ENCODE measurements at places on chromosomes 12 and 14.

DNA sequence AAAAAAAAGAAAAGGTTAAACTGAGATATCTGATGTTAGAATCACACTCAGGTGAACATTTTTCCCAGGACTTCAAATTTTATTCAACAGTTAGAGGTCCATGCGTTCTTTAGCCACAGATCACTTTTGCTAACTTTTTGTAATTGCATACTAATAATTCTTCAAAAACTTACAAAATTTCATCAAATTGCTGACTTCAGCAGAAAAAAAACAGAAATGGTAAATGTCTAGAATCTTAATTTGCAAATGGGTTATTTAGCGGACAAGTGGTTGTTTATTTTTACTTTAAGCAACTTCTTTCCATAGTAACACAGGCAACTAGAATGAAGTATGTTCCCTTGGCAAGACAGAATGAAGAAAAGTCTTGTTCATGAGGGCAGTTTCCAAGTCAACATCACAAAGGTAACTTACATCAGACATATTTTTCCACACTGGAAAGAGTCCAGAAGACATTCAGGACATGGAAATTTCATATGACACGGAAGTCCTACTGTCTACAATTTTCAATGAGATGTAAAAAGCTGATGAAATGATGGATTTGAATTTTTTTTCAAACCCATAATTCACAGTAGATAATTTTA, 62.5 kb upstream of the SOX5 start:
- DNase-seq: no peak

GRCh38 chr12:131353826-131354225, 357.1 kb upstream of the SFSWAP start:
- DNase-seq: no peak

- DNase-seq: no peak
Observed at GRCh38 chr12:88820012-88820411, 239.7 kb upstream of the KITLG start.

DNA sequence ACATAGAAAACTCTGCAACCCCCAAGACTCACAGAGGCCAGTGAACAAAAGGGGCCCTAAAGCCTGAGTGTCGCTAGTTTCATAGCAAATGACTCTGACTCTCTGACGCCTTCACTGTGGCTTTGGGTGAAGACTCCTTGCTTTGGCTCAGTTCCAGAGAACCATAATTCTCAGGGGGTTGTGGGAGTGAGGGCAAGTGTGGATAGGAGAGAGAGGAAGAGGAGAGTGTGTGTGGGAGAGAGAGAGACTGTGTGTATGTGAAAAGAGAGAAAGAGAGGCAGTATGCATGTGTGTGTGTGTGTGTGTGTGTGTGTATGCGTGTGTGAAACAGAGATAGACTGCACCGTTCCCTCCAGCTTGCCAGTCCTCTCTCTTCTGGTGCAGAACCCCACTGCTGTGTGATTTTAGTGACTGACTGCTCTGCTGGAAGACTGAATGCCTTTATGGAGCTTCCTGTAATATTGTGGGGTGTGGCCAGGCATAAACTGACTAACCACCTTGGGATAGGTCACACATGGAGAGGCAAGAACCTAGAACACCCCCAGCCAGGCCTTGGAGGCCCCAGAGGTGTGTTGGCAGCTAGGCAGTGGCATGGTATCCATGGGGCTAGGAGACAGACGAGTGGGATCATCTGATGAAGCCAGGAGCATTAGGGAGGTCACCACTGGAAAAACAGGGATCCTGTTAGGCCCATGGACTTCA, 45.9 kb upstream of the STXBP6 start:
- no peak for DNase-seq

DNA sequence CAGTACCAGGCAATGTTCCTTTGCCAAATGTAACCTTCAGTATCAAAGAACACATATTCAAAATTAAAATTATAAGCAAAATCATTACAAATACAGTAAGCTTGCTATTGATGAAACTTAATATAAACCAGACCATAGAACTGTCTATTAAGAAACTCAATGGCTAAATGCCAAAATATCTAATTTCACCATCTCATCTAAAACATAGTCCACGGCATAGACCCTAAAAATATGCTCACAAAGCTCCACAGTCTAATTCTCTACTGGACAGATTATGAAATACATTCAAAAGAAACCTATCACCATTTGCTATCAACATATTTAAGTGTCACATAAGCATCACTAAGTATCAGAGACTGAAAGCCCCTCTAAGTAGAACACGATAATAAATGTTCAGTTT, 25.2 kb downstream of the DUSP16 start:
- no peak for DNase-seq

DNA sequence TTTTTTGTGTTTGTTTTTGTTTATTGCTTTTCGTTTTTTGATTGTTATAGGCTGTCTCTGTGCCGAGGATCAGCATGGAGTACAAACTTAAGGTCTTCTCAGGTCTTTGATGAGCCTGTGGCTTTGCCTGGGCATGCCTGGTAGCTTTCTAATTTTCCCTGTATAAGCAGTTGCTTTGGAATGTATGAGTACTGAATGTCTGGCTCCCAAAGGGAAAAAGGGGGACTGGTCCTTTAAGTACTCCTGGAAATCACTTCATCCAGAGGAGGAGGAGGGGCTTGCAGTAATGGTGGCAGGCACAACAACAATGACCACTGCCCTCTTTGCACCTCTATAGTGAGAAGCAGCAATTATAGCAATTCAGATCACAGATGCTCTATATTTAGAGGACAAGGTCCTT, 67.6 kb upstream of the TTC7B start:
- no peak for DNase-seq

- no peak for DNase-seq
Observed at GRCh38 chr14:90900476-90901083, 84.3 kb upstream of the TTC7B start.

DNA sequence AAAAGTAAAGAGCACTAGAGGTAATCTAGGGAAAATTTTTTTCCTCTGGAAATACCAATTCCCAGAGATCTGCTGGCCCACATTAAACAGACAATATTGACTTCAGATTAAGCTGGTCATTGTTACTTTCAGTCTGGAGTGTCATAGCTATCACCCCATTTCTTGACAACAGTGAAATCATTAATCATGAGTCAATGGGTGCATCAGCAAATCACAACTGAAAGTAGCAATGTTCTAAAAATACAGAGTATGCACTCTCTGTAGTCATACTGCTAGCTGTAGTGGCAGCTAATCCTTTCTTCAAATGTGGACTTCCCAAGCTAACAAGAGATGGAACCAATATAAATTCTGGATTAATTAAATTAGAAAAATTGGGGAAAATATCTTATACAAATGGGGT, 129.9 kb downstream of the CPNE8 start:
- peak; percentile 29 for DNase-seq

GRCh38 chr12:14901228-14901562, 15.5 kb upstream of the MGP start:
- no peak for DNase-seq

GRCh38 chr14:91417983-91418386, 365 bp upstream of the CCDC88C start:
- peak; percentile 67 for DNase-seq

- no peak for DNase-seq
Observed at GRCh38 chr14:73358187-73358586, 100.2 kb downstream of the NUMB start.

DNA sequence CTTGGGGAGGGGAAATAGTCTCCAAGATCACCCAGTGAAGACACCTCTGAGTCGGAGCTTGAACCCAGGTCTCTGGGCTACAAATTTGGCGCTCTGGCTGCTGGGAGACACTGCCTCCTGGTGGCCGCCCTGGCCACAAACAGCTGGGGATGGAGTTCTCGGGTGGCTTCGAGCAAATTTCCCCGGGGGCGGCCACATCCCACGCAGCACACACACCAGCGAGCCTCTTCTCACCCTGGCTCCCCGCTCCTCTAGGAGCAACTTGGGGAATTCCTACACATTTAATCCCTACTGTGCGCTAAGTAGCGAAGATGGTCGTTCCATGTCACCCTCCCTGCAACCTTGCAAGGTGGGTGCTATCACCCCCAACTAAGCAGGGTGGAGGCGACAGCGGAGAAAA, 66.2 kb upstream of the BEGAIN start:
- no peak for DNase-seq

GRCh38 chr12:7129872-7130691, at the start of gene CLSTN3:
Gene CLSTN3, plus strand, starts transcription at chr12:7130371. Its CDS starts 278 bp downstream, at chr12:7130649.
- DNase-seq: peak; percentile 100

DNA sequence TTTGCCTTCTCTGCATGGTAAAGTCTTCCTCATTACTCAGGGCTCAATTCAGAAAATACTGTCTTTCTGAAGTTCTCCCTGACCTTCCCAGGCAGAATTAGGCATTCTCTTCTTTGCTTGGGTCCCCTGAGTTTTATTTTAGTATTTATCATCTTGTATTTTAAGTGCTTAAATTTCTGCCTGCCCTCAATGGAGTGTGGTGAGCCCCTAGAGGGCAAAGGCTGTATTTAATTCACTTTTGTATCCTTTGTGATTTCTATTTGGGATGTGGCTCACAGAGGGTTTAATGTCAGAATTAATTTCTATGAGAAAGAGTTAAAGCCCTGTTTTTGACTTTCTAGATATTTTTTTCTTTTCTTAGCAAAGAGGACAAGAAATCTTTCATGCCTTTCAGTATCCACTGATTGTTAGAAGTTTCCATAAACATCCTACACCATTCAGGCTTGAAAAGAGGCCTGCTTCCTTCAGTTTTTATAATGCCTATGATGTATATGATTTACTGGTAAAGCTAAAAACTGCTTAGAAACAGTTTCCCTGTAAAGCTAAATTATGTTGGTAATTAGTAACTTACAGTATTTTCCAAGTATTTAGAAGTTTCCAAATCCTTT, 55.6 kb upstream of the PTPRB start:
- DNase-seq: no peak

GRCh38 chr12:53418221-53418620, 5.4 kb upstream of the AMHR2 start:
- DNase-seq: no peak

DNA sequence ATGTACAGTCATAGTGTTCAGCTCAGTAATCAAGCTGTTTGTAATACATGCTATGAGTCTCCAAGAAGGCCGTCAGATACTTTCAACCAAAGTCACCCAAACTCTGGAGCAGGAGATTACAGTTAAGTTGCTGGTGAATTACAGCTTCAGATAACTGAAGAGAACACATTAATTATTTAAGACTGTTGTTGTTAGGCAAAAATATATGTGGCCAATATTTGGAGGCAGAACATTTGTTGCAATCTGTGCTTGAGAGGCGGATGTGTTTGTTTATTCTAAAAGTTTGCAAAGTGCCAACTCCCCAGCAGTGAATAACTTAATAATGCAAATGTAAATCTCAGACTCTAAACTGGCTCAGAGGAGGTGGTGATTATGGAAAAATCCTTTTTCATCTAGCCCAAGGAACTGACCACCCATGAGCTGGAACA, 300.7 kb upstream of the TBX3 start:
- no peak for DNase-seq

GRCh38 chr12:111438481-111438880, 32.8 kb downstream of the SH2B3 start:
- no peak for DNase-seq

GRCh38 chr12:24937553-24938244, 11.2 kb downstream of the BCAT1 start:
- DNase-seq: no peak

- DNase-seq: no peak
Observed at GRCh38 chr14:106511006-106511799, 984.8 kb downstream of the TMEM121 start.

- no peak for DNase-seq
Observed at GRCh38 chr12:24072302-24072701, 122.8 kb upstream of the SOX5 start.

DNA sequence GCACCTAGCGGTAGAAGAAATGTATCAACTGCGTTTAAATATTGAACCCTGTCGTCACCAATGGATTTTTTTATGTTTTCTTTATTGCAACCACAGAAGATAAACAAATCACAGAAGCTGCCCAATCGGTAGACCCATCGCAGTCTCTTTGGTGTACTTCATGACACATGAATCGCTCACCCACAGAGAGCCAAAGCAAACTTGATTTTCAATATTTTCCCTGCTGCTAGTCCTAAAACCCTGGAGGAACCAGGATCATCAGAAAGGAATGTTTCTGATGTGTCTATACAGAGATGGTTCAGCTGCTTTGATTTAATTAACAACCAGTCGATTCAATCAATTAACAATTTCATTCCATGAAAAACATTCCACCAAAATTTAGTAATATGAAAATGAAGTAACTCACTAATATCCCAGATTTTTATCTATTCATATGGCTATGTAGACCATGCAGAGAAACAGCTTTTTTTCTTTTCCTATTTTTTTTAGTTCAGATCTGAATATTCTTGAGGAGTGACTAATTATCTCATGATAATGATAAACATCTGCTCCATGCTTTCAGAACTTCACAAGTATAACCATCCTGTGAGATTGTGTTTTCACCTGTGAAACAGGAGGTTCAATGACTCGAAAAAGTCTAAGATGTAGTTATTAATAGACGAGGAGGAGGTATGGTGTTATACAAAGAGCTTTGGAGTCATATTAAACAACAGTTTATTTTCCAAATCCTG, 46.1 kb downstream of the DIO2 start:
- DNase-seq: no peak

GRCh38 chr14:31659278-31659677, 98.1 kb downstream of the NUBPL start:
- no peak for DNase-seq

DNA sequence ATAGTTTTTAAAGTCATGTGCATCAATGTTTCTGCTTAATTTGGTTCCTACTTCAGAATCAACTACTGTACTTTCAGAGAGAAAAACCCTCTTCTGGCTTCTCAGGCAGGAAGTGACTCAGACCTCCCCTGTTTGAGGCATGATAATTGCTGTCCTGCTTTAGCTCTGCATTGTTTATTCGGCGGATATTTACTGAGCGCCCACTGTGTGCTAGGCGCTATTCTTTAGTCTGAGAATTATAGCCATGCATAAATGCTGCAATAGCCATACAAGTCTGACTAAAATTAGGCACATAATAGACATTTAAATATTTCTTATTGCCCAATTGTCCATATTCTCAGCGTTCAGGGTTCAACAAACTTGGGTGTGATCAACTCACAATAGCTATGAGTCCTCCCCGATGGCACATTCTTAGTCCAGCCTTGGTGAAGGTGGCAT, 6.1 kb upstream of the AMIGO2 start:
- DNase-seq: no peak

DNA sequence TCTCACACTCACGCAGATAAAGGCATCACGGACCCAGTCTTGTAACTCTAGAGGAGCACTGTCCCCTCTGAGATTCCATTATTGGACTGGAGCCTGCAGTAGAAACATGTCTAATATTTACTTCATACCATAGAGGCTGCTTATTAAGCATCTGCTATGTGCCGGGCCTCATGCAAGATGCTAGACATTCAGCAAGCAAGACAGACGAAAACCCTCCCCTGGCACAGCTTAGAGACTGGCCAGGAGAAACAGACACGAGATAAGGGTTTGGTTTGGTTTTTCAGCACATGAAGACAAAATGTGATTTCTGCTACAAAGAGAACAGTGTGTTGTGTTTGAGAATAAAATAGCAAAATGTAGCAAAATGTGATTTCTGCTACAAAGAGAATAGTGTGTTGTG, 719.2 kb downstream of the MED13L start:
- no peak for DNase-seq

GRCh38 chr12:108232565-108232964, 103.5 kb downstream of the WSCD2 start:
- DNase-seq: no peak

- no peak for DNase-seq
Observed at GRCh38 chr12:116299665-116300328, 22.3 kb upstream of the MED13L start.

- DNase-seq: peak; percentile 64
Observed at GRCh38 chr14:70907996-70908934, 1.0 kb downstream of the PCNX1 start.
